ENCODE measurements at places on chromosomes 11 and 22. TPM values are rescaled to one million over a fixed set of nuclear protein-coding genes. Genes with fewer than 3 reads are reported as not detected.

The SYT13 gene
- total RNA-seq: 0.36 TPM

The RBMXL2 gene
- not detected for total RNA-seq

The OR5B21 gene
- total RNA-seq: not detected

The HEPHL1 gene
- total RNA-seq: not detected

DNA sequence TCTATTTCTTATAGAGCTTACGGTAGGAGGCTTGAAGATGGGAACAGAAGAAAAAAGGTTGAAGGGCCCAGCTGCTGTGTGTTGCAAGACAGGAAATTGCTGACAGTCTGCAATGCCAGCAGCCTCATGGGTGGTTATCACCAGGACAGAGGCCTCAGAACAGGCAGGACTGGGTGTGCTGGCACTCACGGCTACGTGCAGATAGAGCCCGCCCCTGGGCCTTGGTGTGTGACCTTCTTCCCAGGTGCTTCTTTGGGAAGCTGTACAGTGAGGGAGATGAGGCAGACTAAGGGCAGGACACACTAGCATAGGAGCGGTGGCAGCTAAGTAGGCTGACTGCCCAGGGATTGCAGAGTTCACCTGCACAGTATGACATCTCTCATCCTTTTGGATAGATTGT is 12.6 kb downstream of the PRAME start:
- DNase-seq: peak; percentile 57

DNA sequence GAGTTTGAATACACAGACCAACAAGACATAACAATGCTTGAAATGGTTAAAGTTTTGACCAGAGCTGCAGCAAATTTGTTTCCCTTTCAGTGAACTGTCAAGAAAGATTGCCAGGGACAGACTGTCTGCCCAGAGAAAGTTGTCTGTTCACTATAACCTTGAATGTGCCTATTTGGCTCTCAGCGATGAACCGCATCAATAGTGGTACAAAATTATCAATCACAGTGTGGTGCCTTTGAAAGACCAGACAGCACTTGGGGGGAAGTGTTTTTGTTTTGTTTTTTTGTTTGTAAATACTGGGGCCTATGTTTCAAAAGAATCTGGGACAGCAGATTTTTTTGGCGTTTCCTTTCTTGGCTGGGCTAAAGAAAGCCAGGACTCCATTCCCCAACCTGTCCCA is 123.1 kb downstream of the CD44 start:
- DNase-seq: no peak

DNA sequence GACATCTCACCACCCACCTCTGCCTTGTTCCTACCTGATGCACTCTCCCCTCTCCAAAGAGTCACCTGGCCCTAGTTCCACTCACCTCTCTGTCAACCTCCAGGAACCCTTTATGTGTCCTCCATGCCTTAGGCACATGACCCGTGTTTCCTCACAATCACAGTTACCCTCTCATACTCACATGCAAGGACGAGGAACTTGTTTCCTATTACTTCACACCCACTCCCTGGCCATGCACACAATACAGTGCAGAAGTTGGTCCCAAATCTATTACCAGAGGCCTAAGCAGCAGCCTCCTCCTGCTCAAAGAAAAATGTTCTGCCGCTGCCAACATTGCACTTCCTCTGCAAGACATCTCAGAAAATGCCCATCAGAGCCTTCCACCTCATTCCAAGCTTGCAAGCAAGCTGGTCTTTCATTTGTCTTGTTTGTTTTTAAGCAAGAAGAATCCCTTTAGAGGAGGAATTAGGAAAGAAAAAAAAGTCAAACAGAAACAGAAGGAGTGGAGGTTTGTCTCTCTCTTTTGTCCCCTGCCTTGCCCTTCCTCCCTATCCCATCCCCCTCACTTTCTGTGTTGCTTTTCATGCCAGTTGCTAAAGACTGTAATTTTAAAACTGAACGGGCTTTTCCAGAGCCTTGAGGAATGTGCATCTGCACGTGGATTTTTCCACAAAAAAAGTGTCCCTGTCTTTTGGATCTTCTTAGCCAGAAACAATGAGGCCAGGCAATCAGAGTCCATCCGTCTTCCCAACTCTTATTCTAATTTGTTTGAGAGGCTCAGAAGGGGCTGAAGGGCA is 63.4 kb downstream of the KCNJ1 start:
- no peak for DNase-seq

DNA sequence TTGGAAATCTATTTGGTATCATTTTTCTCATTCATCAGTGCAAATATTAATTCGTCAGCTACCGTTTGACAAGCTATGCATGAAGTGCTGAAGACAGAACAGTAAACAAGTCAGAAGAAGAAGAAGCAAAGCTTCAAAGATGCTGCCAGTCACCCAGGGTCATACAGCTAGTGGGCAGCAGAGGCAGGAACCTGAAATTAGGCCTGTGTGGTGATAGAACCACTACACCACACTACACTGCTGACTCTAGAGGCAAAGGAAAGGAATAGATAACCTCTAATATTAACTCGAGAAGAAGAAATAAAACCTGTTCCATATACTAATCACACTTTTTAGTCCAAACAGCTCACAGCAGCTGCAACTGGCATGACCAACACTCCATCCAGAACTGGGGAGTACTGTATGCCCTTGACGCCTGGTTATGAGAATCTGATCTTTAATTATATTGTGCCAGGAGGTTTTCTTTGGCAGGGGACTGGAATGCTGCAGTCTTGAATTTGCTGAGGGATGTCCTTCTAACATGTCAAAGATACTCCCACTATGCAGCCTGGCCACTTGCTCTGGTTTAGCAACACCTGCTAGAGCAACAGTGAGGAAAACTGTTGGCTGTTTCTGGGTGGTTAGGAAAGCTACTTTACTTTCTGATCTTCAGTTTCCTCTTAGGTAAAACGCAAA is 73.0 kb downstream of the PAK1 start:
- DNase-seq: no peak

DNA sequence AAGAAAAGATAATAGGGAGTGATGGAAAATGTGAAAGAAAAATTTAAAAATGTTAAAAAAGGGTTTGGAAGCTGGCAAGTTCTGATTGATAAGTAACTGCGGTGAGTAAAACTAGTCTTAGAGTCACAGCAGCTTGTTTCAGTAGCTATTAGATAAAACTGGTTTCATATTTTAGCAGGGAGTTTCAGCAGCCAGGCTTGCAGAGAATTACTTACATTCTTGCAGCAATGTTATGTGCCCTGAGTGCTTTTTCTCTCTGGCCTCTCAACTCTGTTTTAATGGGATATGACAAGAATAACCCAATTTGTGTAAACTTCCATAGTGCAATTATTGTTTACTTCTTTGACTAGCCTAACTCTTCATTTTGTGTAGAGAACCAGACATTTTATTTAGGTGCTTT is 33.6 kb downstream of the PPME1 start:
- no peak for DNase-seq

DNA sequence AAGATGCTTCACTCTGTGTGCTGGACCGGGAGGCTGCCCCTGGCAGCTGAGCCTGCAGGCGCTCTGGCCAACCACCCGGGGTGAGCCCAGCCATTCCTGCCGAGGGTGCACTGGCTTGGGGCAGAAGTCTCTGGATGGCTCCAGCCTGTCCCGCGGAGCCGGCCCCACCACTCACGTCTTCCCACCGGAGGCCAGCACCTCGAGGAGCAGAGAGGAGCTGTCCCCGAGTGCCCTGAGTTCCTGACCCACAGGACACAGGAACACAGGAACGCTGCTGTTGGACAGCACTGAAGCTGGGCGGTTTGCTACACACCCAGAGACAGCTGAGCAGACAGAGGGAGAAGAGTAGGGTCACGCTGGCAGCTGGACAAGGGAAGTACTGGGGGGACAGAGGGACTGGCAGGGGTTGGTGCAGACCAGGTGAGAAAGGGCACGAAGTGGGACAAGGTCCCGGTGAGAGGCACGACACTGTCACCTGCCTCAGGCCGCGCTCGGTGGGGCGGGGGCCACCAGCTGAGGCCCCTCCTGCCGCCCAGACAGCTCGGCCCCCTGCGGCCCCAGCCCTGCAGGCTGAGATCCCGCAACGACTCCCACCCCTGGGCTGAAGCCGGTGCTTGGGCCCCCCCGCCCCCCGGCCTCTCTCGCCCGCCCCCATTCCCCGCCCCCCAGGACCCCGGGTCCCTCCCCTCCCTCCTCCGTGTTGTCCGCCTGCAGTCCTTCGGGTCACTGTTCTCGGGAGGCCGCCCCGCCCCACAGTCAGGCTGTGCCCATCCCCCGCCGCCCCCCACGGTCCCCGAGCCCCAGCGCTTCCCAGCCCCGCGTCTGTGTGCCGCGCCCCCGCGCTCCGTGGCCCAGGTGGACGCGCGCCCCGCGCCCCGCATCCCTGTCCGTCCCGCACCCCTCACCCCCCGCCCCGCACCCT is 624 bp upstream of the B4GALNT4 start:
- DNase-seq: no peak

- DNase-seq: no peak
These were observed 14.7 kb upstream of the SORL1-AS1 start for GRCh38 chr11:121467471-121467870.

GRCh38 chr11:8234910-8235309 is 28.8 kb downstream of the LMO1 start:
- no peak for DNase-seq

- no peak for DNase-seq
These were observed 126.7 kb upstream of the MTMR2 start for GRCh38 chr11:96050435-96051182.

DNA sequence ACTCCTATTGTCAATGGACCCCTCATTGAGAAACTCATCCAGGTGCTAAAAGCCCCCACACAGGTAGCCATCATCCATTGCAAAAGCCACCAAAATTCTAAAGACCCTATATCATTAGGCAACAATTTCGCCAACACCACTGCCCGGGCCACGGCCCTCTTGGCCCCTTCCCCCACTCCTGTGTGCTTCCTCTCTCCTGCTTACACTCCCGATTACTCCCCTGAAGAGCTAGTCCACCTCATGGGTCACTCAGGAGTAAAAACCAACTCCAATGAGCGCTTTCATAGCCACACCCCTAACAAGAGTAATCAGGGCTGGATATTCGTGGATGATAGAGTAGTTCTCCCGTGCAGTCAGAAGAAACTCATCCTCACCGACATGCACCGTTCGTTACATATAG is 8.9 kb upstream of the OR56A3 start:
- no peak for DNase-seq

GRCh38 chr22:20741634-20742581 is 32.0 kb upstream of the SERPIND1 start:
- DNase-seq: no peak

DNA sequence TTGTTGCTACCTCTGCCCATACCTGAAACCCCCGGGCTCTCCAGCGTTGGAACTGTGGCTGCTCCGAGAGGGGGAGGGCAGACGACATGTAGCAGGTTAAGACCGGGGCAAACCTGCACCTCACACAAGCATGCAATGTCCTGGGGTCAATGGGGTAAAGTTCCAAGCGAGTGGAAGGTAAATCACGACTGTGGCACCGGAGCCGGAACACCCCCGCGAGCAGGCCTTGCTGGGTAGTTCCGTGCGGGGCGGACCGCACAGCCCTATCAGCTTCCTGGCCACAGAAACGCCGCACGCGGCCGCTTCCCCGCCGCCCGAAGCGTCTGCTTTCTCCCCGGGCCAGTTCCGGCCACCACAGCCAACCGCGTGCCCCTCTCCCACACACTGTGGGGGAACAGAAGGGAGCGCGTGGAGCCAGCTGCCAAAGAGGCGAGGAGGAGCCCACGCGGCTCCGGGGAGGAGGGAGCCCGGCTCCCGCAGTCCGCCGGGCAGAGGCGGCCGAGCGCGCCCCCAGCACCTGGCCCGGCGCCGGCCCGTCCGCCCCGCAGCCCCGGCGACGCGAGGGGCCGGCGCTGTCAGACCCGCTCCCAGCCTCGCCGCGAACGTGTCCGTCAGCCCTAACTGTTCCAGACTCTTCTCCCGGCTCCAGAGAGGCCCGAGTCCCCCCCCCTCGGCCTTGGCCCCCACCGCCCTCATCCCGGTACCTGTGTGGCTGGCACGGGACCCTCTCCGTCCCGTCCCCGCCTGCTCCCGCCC is 1.6 kb downstream of the SPTBN2 start:
- no peak for DNase-seq

DNA sequence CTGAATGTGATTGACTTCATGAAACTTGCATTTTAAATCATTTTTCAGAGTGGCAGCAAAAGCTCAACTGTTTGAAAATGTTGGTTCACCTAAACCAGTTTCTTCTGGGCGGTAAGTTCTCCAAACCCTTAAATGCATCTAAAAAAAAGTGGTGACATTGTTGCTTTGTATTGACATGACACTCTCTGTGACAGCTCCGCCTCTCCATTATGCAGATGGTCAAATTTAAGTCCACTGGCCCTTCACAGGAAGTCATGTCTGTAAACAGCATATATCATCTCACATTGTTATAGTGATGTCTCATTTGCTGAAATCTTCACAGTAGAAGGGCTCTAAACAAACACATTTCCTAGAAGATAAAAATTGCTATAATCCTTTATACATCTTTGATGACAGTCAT is 150.7 kb downstream of the PGR start:
- no peak for DNase-seq

DNA sequence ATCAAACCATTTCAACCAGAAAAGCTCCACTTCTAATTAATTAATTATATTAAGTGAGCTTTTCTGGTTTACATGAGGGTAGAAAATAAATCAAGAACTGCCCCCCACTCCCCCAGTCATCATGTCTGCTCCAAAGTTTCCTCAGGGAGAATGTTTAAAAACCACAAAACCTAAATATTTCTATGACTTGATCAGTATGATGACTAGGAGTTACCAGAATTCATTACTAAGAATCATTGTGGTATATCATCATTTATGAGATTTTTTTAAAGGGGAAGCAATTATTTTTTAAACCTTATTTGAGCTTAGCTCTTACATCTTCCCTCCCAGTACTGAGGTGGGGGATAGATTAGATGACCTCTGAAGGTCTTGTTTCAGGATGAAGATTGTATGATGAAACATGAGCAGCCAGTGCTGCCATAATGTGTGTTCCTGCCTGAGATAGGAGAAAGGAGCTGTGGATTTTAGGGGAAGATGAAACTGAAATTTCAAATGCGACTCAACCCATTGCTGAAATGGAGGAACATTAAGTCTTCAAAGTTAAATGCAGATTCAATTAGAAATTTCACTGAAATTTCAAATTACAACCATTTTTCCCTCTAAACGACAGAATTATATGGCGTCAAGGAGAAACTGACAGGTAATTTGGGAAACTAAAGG is 401.3 kb upstream of the CADM1 start:
- no peak for DNase-seq

Measured in aorta (tissue), 5 donors.